ENCODE measurements at places on chromosomes 5 and 9.

GRCh38 chr5:116130976-116131375 is 46.2 kb downstream of the COMMD10 start:
- DNase-seq, result no peak

DNA sequence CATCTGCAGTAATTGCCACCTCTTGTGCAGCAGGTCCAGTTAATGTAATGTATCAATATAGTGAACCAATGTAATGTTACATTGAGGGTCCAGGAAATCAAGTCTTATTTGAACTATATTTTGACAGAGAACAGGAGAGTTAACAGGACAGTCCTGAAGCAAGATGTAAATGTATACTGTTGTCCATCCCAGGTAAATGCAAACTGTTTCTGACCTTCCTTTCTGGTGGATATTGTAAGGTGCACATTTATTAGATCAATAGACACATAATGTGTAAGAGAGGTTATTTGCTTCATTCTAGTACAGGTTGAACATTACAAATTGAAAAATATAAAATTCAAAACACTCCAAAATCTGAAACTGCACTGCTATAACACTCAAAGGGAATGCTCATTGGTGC is 23.4 kb upstream of the FBXW11 start:
- no peak for DNase-seq

- no peak for DNase-seq
Observed at GRCh38 chr5:52989781-52990527, 802 bp downstream of the ITGA2 start.

GRCh38 chr5:80837679-80838078 is 122.5 kb upstream of the RASGRF2 start:
- no peak for DNase-seq

- no peak for DNase-seq
Observed at GRCh38 chr5:25516141-25516540, 871.4 kb upstream of the CDH10 start.

DNA sequence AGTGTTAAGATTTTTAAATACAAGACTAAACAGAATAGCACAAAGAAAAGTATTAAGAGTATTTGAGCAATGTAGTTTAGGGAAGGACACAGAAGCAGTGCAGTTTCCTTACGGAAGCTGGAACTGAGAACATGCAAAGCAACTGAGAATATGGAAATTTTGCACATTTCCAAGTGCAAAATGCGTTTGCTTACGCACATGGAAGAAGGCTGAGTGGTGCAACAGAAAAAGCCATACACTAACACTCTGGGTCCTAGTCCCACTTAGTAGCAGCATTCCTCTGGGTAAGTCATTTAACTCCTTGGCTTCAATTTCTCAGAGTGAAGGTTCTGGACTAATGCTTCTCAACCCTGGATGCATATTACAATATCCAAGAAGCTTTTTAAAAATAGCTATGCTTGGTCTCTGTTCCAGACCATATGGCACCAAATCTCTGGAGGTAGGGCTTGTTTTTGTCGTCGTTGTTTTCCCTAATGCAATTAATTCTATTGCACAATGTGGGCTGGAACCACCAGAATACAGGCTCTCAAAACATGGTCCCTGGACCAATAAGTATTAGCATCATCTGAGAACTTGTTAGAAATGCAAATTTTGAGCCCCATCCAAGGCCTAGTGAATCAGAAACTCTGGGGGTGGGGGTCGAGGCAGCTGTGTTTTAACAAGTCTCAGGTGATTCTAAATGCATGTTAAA is 65.2 kb upstream of the DEPDC1B start:
- DNase-seq, result no peak

DNA sequence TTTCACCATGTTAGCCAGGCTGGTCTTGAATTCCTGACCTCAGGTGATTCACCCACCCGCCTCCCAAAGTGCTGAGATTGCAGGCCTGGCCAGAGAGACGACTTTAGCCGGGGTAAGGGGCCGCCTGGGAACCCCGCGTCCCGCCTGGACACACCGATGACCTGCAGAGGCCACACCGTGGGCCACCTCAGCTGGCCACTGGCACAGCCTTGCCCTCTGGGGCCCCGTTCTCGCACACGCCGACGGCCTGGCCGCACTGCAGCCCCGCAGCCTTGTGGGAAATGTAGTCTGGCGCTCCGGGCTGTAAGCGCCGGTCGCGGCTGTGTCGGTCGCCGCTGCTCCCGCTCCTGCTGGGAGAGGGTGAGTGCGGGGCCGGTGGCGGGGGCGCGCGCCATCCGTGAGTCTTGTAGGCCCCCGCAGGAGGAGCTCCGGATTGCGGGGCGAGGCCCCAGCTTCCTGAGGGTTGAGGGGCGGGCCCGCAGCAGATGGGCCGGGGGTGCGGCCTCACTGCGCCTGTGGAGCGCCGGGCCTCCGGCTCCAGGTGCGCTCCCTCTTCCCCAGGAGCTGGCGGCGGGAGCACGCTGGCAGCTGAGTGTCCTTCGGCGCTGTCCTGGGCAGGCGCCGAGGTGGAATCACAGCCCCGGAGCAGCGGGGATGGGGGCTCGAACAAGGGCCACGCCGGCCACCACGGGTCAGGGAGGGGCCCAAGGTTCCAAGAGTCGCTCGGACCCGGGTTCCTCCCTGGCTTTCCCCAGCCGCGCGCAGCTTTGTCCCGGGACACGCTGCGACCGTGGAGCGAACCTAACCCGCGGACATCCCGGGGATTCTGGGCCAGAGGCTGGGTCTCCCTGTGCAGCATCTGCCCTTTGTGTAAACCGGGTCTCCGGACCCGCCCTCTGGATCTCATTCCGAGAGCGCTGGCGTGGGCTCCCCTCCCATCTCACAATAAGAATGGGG is at the start of gene ZFP2:
Gene ZFP2 (plus strand): TSS at position 299 of the 957 bp plus-strand sequence. CDS start 35,401 bp downstream, outside the sequence.
- DNase-seq, result no peak
